Activated CD4-positive, alpha-beta memory T cell treated with anti-CD3 and anti-CD28 coated beads, Interleukin-2, amount 10 ng/mL, durations not matched to agents 7 days and 5 days (primary cell): ENCODE measurements at places on chromosomes 2 and 18. TPM values are rescaled to one million over a fixed set of nuclear protein-coding genes. Genes with fewer than 3 reads are reported as not detected.
A peak's percentile ranks its signal among the peaks of the same experiment; 100 is the strongest.

Gene GPR35
- total RNA-seq: 5.7 TPM

Gene PTPN4
- total RNA-seq: 78.7 TPM

Gene FAM124B
- 1.2 TPM for total RNA-seq

DNA sequence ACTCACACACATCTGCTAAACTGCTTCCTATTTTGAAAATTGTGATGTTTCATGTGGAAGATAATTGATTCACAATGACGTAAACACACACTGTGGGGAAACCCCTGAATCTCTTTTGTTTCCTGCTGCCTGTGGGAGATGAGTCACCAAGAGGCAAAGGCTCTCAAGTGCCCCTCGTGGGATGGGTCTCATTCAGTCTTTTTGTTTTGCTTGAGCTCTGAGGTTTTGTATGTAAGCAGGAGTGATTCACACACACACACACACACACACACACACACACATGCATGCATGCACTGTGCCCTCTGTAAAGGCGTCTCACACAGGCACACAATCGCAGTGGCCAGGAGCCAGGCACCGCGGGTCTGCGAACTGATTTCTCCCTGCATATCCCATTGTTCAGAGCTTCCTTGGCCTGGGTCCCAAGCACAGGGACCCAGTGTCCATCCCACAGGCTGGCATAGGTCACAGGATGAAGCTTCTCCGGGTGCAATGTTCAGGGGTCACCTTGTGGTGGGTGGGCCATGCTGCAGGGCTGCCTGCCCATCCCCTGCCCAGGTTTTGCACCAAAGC is 12.1 kb upstream of the ARHGEF4 start:
- DNase-seq: peak; percentile 78

GRCh38 chr2:28956415-28956826 is 24.7 kb upstream of the TOGARAM2 start:
- DNase-seq: peak; percentile 40

DNA sequence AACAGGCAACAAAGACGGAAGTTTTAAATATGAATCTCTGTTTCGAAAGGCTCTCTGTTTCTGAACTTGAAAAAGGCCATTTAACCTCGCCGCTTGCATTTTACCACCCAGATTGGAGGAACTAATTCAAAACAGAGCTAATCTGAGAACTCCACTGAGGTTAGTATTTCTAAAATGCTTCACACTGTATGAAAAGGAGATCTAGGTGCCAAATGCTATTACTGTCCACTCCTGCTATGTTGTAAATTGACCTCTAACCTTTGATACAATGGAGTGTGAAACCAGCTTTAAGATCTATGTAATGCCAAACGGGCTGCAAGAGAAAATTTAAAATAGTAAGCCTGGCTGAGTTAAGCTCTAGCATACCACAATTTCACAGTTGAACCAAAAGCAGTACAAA is 364.5 kb downstream of the IRS1 start:
- DNase-seq: no peak

DNA sequence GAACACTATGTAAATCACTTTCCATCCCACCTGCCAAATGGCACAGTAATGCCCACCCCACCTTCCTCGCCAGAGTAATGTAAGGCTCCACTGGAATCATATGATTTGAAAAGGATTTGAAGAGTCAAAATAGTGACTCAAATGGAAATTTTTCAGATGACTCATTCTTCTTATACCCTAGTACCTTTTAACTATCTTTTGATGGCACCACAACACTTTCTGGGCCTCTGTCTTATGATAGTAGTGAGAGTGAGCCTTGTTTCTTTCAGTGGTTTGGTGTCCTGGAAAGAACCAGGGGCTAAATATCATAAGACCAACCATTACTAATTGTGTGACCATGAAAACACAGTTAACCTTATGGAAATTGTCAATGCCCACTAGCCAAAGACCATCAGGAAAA is 235.4 kb upstream of the SLC14A2 start:
- DNase-seq: no peak

- no peak for DNase-seq
Observed at GRCh38 chr2:60490441-60490840, 63.0 kb downstream of the BCL11A start.

DNA sequence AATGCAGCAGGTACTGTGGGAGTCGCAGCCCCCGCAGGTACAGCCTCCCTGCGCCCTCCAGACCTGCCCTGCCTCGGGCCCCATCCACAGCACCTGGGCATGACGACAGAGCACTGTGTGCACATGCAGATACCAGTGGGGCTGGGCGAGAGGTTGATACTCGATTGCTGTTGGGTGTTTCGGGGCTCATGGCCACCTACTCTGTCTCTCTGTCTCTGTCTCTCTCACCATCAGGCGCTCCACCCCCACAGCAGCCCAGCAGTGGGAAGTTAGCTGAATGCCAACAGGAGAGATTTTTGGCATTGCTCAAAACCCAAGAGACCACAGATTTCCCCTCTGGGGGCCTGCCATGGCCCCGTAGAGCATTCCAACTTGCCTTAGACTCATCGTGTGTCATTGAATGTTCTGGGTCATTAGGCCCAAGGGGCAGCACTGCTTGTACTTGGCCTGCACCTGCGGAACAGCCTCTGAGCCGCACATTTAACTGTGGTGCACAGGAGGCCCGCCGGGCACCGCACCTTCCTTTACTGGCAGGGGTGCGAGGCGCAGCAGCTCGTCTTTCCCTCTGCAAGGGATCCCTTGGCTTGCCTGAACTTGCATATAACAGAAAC is 18.8 kb downstream of the KCNIP3 start:
- DNase-seq: no peak

GRCh38 chr2:140539242-140539875 is 1591.5 kb downstream of the LRP1B start:
- no peak for DNase-seq

DNA sequence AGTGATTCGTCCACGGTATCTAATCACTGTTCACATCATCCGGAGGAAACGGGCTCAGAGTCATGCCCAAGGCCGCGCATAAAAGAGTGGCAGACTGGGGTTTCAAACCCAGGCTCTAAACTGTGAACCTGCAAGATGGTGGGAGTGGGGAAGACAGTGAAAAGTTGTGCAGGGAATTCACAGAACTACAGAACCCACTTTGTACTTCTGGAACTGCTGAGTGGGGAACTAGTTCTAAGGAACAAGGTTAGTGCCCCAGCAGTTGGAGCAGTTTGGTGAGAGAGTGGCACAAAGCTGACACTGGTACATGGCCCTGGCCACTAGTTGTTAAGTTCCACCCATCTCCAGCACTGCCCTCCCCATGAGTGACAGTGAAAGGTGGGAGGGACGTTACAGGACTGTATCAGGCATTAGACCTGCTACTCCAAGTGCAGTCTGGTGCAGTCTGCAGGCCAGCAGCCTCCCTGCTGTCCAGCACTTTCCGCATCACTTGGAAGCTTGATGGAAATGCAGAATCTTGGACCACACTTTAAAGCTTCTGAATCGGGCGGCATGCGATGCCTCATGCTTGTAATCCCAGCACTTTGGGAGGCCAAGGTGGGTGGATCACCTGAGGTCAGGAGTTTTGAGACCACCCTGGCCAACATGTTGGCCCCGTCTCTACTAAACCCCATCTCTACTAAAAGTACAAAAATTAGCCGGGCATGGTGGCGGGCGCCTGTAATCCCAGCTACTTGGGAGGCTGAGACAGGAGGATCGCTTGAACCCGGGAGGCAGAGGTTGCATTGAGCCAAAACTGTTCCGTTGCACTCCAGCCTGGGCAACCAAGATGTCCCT is 47.3 kb downstream of the C2orf42 start:
- DNase-seq: peak; percentile 68

GRCh38 chr18:46158499-46158898 is 54.3 kb downstream of the HAUS1 start:
- DNase-seq: no peak
